ENCODE measurements at places on chromosomes 4 and X.

- no peak for DNase-seq
Measured at GRCh38 chr4:116515959-116516358, 569.4 kb downstream of the TRAM1L1 start.

DNA sequence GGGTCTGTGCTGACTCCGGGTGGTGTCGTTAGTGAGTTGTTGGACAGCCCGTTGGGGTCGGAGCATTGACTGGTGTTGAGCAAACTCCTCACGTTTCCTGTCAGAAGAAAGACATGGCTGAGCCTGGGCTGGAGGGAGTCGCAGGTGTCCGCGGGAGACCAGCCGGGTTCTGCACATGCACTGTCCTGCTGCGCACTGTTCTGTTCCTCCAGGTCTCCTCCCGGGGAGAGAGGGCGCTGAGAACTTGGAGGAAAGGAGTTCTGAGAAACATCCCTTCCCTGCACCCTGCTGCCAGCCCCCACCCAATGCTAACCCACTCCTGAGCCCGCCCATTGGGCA, 1.1 kb downstream of the ZNF141 start:
- no peak for DNase-seq

- no peak for DNase-seq
Measured at GRCh38 chr4:142366769-142367181, 479.3 kb downstream of the INPP4B start.

DNA sequence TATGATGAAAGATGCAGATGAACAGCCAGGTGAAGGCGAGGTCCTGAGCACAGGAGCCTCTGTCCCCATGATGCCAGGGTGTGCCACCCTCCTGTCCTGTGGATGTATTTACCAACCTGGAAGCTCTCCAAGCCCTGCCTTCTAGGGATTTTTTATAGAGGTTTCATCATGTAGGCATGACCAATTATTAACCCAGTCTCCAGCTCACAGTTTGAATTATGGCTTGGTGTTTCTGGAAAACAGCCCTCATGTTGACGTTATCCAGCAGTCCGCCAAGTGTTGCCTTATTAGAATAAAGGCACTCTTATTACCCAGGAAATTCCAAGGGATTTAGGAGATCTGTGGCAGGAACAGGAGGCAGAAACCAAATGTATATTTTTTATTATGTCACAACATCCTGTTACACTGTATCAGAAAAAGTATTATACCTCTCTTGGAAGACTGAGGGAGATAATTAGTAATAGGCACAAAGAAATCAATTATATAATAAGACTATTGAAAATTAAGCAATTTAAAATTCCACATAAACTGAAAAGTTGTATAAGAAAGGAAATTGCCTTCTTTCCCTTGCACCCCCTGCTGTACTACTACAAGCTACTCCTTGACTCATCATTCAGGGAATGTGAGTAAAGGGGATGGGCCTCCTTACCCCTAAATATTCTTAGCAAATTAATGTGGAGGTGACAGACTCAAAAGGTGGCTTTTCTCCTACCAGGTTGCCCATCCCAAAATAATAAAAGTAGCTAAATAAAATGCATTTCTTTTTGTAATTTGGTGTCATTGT, 129.6 kb downstream of the ZNF330 start:
- no peak for DNase-seq

DNA sequence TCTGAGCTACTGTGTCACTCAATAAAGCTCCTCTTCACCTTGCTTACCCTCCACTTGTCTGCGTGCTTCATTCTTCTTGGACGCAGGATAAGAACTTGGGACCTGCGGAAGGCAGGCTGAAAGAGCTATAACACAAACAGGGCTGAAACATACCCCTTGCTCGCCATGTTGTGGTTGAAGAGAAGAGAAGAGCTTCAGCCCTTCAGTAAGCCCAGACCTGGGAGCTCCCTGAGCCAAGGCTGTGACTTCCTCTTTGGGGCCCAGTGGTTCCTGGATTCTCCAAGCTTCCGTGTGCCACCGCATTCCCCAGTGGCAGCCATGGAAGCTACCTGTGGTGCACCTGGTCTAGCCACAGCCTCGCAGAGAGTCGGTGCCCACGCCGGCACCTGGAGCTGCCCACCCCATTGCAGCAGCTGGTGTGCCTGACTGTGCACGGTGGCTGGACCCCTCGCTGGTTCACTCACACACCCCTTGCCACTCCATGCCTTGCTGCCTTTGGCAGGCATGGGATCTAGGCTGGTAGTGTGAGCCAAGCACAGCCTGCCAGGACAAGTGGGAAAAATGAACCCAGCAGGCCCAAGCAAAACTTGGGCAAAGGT, 160.6 kb downstream of the EVC2 start:
- DNase-seq, result no peak

GRCh38 chrX:36867143-36867542, 141.0 kb upstream of the FAM47C start:
- no peak for DNase-seq

- DNase-seq, result no peak
Measured at GRCh38 chr4:177638871-177639270, 196.6 kb upstream of the AGA start.

GRCh38 chr4:151727365-151727764, 33.4 kb downstream of the GATB start:
- DNase-seq, result no peak

GRCh38 chr4:40204507-40205258, 7.9 kb downstream of the RHOH start:
- DNase-seq, result no peak

DNA sequence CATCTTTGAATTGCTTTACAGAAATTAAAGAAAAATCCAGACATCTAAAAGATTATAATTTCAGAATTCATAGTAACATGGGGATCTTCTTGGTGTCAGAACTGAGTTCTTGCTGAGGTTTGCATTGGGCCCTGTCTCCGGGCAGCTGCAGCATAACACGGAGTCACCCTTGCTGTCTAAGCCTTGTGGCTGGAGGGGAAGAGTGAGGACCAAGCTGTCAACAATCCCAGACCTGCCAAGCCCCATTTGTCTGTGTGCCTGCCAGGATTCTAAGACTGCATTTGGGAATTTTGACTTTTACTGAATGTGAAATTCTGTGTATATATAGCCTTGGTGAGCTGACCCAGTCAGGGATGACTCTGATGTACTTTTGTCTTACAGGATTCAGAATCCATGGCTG, 25.2 kb upstream of the NAP1L5 start:
- no peak for DNase-seq

DNA sequence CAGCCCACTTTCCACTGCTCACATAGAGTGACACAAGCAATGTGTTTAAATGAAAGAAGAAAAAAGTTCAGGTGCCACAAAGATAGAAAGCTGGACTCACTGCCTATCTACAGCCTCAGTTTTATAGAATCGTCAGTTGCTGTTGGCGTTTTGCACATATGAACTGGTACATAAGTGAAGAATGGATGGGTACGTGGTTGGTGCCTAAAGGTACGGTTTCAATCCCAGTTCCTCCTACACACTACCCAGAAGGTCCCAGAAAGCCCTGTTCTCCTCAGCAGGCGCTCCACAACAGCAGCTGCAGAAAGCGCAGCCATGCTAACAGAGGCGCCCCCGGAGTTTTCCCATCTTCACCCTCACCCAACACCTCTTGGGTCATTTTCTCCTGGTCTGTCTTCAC, 23.6 kb downstream of the CHST7 start:
- no peak for DNase-seq

- DNase-seq, result no peak
Measured at GRCh38 chrX:96987228-96987627, 103.5 kb downstream of the RPA4 start.

DNA sequence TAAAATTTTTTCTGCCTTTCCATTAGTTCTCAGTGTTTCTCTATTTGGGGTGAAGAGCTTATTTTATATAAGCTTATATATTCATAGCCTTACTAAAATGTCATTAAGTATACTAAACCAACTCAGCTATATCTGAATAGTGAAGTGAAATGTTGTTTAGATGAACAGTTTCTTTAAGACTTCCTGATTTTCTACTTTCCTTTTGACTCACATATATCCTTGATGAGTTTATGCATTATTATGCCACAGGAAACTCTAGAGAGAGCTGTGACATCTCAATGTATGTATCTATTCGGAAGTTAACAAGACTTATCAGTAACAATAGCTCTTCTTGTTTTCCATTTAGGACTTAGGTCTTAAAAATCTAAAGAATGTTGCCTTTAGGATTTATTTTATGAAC, 1491.8 kb upstream of the IGFBP7 start:
- no peak for DNase-seq

- DNase-seq, result no peak
Measured at GRCh38 chr4:165711436-165711835, 161.6 kb upstream of the TLL1 start.

GRCh38 chr4:10353110-10353509, 104.1 kb downstream of the ZNF518B start:
- no peak for DNase-seq

DNA sequence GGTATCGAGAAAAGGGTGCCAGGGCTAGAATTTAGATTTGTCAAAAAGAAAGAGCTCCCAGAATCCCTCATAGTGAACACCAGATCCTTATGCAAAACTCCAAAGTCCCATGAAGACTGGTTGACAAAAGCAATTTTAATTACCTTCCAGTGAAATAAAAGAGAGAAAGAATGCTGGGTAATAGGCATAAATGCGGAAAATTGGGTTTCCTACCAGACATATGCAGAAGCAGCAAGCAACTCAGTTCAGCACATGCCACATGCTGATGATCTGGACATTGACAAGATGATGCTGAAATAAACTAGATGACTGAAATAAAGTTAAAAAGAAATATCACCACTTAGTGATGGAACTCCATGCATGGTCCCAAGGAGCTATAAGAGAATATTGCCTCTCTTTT, 83.9 kb downstream of the KCNIP4 start:
- no peak for DNase-seq

DNA sequence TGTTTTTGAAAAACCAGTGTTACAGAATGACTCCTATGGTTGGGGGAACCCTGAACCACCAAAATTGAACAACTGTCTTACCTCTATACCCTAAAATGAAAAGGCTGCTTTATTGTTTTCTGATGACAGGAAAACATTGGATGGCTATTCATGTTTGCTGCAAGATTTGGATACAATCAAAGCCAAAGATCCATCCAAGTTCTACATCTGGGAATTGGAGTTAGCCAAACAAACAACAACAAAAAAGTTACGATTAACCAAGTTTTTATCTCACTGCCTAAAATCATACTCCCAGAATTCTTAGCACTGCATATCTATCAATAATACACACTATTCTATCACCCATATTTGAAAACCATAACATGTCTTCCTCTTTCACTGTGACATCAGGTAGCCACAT, 349.7 kb upstream of the SLC7A11 start:
- DNase-seq, result no peak

- DNase-seq, result no peak
Measured at GRCh38 chrX:136130931-136131833, 16.2 kb upstream of the FHL1 start.

GRCh38 chr4:56139241-56139827, 190.6 kb downstream of the CEP135 start:
- DNase-seq, result no peak

GRCh38 chr4:79053754-79054153, 114.5 kb upstream of the PAQR3 start:
- no peak for DNase-seq

GRCh38 chr4:80492761-80493160, 157.2 kb downstream of the CFAP299 start:
- DNase-seq, result peak; percentile 27

GRCh38 chr4:87912164-87913004, 63.1 kb upstream of the SPP1 start:
- DNase-seq, result no peak

DNA sequence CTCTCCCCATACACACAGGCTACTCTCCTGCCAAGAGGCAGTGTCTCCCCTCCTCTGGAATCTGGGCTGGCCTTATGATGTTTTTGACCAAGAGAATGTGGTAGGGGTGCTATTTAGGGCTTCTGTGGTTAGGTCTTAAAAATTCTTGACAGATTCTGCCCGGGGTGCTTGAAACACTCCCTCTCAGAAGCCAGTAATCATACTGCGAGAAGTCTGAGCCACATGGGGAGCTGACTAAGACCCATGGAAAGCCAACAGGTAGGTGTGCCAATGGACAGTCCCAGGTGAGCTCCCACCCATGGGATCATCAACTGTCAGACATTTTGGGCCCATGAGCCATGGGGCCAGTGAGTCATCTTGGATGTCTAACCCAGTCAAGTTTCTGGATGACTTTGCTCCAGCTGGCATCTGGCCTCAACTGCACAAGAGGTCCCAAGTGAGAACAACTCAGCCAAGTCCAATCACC, 315.7 kb downstream of the FBXW7 start:
- DNase-seq, result no peak

DNA sequence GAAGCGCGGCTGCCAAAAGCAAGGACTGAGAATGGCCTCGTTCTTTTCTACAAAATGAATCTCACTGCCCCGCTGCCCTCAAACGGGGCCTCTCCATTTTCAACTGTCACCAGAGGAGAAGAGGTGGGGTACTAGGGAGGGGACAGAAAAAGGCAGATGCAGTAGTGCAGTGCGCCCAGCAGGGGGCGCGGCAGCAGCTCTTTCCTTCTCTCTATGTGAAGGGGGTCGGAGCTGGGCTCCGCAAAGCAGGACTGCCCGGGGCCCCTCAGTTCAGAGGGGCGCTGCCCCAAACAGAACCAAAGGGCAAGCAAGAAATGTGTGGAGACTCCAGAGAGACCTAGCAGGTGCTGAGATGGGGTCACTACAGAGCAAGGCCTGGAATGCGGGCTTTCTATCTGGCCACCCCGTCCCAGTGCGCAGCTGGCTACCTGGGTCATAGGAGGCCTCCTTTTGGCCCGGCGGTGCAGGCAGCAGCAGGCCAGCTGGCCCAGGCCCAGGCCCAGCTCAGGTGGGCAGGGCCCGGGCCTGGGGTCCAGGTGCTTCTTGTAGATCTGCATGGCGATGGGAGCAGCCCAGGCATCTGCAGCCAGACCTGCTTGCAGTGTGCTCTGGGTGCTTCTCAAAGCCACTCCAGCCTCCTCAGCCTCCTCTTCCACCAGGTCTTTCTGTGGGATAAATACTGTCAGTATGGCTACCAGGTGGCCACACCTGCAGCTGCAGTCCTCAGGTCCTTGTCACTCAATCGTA, 5.9 kb downstream of the IRAK1 start:
- no peak for DNase-seq

DNA sequence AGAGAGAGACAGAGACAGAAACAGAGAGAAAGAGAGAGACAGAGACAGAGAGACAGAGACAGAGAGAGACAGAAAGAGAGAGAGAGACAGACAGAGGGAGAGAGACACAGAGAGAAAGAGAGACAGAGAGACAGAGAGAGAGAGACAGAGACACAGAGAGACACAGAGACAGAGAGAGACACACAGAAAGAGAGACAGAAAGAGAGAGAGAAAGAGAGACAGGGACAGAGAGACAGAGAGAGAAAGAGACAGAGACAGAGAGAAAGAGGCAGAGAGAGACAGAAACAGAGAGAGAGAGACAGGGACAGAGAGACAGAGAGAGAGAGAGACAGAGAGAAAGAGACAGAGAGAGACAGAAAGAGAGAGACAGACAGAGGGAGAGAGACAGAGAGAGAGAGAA, 52.9 kb downstream of the CRLF2 start:
- no peak for DNase-seq

DNA sequence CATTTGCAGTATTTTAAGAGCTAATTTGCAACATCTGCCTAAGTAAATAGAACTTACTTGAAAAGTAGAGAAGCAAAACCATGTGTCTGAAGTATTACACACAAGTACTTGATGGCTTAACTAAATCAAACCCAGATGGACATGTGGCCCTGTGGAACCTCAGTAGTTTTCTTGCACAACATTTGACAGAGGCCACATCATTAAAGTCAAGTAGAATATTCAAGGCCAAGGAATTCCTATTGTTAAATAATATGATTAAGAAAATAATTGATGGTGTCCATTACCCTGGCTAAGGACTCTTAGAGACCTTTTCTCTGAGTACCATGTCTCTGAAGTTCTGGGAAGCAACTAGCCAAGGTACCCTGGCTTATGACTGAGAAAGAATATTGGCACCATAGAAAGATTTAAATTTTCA, 135.4 kb upstream of the OTUD4 start:
- no peak for DNase-seq

All from T-helper 22 cell (primary cell).